ENCODE measurements at places on chromosomes 1 and 21. TPM values are rescaled to one million over a fixed set of nuclear protein-coding genes. Genes with fewer than 3 reads are reported as not detected.
A peak's percentile ranks its signal among the peaks of the same experiment; 100 is the strongest.

Gene ZNF672
- total RNA-seq = 66.3 TPM

DNA sequence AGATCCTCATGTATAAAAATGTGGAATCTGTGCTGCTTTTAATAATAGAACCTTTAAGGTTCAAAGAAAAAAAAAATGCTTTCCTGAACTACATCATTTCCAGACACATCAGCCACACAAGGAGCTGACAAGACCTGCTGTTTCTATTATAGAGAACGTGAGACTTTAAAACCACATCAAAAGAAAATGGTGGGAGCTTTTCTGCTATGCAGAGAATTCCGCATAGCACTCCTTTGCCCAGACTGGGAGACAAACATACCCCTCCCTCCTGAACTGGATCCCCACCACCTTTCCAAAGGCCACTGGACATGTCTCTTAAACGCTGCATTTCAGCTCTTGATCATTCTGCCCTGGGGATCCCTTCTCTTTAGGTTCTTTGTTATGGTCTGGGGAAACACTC, 41.9 kb downstream of the TRIT1 start:
- H3K36me3 ChIP-seq = peaks cover 51% of the 10 kb centered on the region
- no peak overlapping the region for H3K4me3 ChIP-seq
- no peaks in the 10 kb centered on the region for H3K27me3 ChIP-seq
- peaks cover 12% of the 10 kb centered on the region for H3K4me1 ChIP-seq
- no peak overlapping the region for H3K27ac ChIP-seq
- DNase-seq = no peak

DNA sequence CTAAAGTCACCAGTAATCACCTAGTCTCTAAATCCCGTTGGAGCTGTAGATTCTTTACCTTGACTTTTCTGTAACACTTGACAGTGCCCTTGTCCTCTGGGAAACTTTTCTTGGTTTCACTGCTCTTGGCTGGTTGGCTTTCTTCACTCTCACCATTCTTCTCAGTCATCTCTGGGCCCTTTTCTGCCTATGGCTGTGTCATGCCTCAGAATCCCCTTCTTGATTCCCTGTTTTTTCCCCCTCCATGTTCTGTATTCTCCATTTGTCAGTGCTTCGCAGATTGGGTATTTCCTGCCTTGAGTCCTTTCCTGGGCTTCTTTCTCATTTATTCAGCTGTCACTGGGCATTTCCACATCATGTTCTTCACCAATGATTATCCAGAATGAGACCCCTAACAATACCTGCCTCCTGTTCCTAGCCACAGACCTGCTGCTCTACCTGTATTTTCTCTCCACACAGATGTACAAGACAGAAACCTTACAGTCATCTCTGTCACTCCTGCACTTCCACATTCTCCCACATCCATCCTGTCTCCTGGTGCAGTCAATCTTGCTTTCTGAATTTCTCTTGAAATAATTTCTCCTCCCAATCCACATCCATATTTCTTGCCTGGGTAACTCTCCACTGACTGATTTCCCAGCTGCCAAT, 14.7 kb downstream of the UCK2 start:
- no peaks in the 10 kb centered on the region for H3K4me1 ChIP-seq
- no peak for DNase-seq
- no peaks in the 10 kb centered on the region for H3K36me3 ChIP-seq

GRCh38 chr1:172040466-172040865, 199.2 kb downstream of the DNM3 start:
- no peak overlapping the region for H3K4me3 ChIP-seq
- no peaks in the 10 kb centered on the region for H3K36me3 ChIP-seq
- no peaks in the 10 kb centered on the region for H3K4me1 ChIP-seq
- no peak overlapping the region for H3K27ac ChIP-seq

GRCh38 chr1:69315823-69316222, 251.9 kb upstream of the LRRC7 start:
- no peak overlapping the region for H3K4me3 ChIP-seq
- H3K27me3 ChIP-seq = no peaks in the 10 kb centered on the region
- H3K27ac ChIP-seq = no peak overlapping the region
- H3K4me1 ChIP-seq = no peaks in the 10 kb centered on the region
- no peaks in the 10 kb centered on the region for H3K36me3 ChIP-seq
- DNase-seq = peak; percentile 76

DNA sequence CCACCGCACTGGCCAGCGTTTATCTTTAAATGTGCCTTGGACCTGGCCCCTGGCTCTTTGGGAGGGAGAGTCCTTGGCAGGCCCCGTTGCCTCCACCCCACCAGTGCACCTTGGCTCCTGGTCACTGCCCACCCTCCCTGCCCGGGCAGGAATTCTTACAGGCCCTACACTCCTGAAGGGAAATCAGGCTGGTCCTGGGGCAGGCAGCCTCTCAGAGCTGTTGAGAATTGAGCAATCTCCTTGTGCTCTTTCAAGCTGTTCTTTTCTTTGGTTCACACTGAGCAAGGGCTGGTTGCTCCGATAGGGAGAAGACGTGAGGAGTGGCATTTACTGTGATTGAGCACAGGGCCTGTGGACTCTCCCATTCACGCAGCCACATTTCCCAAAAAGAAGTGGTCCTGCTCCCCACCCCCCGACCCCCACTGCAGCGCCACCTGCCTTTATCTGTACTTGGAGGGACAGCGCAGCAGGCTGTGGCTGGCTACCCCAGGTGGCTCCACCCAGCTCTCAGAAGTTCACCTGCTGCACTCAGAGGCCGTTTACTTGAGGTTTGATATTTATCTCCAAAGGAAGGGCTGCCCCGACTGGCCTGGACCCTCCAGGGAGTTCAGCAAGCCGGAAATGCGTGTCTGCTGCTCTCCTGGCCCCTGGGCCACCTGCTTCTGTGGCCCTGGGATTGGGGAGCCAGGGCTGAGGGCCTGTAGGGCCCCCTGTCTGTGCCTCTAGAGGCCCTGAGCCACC, 47.8 kb downstream of the SKI start:
- H3K4me3 ChIP-seq = no peak overlapping the region
- peak overlapping the region; percentile 84 for H3K27ac ChIP-seq
- H3K27me3 ChIP-seq = no peaks in the 10 kb centered on the region
- peak; percentile 81 for DNase-seq
- no peaks in the 10 kb centered on the region for H3K36me3 ChIP-seq

Gene REN
- total RNA-seq = not detected

- H3K27ac ChIP-seq = peak overlapping the region; percentile 76
- H3K4me1 ChIP-seq = peaks cover 29% of the 10 kb centered on the region
- no peaks in the 10 kb centered on the region for H3K27me3 ChIP-seq
- H3K36me3 ChIP-seq = no peaks in the 10 kb centered on the region
- H3K4me3 ChIP-seq = no peak overlapping the region
These were observed 1.2 kb downstream of the SYTL1 start for GRCh38 chr1:27342778-27343638.

Gene IL24
- not detected for total RNA-seq

- H3K4me1 ChIP-seq = no peaks in the 10 kb centered on the region
- H3K4me3 ChIP-seq = no peak overlapping the region
- no peak for DNase-seq
- no peaks in the 10 kb centered on the region for H3K36me3 ChIP-seq
- H3K27ac ChIP-seq = no peak overlapping the region
These were observed 127.4 kb downstream of the ADSS2 start for GRCh38 chr1:244324176-244324883.

DNA sequence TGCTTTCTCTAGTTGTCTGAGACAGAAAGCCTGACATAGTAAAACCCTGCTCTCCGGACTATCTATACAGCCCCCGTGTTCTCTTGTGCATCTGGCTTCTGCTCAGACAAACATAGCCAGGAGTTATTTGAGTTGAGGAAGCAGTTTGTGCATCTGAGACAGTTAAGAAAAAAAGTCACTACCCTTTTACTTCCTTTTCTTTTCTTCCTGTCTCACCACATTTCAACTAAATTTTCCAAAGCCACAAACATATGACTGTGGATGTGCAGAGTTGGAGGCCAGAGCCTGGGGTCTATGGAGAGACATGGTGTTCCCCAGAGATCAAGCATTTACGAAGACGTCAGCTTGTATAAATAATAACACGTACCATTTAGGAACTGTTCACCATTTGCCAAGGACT, 158.5 kb upstream of the FGGY start:
- no peak overlapping the region for H3K4me3 ChIP-seq
- no peak for DNase-seq
- peaks cover 12% of the 10 kb centered on the region for H3K4me1 ChIP-seq
- no peaks in the 10 kb centered on the region for H3K27me3 ChIP-seq
- H3K27ac ChIP-seq = no peak overlapping the region
- no peaks in the 10 kb centered on the region for H3K36me3 ChIP-seq

Gene TMOD4
- 0.48 TPM for total RNA-seq

DNA sequence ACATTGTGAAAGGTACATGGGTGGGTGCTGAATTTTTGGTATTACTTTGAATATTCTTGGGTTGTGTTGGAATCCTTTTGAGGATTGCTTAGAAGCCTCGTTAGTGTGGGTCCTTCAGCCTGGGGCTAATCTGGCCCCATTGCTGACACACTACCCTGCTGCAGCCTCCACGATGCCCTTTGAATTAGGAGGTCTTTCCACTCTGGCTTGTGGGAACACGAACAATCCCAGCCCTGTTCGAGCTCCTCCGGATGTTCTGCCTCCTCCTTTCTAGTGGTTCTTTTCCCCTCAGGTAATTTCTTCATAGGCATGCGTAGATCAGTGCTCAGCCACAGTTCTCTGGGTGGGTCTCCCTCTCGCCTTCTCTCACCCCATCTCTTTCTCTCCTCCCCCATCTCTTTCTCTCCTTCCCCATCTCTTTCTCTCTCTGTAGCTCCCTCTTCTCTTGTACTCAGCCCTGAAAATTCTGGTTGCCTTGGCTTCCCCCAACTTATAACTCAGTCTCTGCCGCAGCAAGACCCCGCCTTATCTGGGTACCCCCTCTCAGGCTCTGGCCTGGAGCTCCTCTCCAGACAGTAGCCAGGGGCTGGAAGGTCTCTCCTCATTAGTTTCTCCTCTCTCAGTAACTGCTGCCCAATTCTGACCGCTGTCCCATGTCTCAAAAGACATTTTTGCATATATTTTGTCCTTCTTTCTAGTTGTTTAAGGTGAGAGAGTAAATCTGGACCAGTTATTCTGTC, 46.0 kb upstream of the SLC19A1 start:
- no peaks in the 10 kb centered on the region for H3K4me1 ChIP-seq
- H3K36me3 ChIP-seq = no peaks in the 10 kb centered on the region
- DNase-seq = no peak
- H3K27me3 ChIP-seq = peaks cover 16% of the 10 kb centered on the region

- H3K27ac ChIP-seq = no peak overlapping the region
- H3K4me1 ChIP-seq = no peaks in the 10 kb centered on the region
- DNase-seq = no peak
- peaks cover 19% of the 10 kb centered on the region for H3K36me3 ChIP-seq
- no peak overlapping the region for H3K4me3 ChIP-seq
- H3K27me3 ChIP-seq = no peaks in the 10 kb centered on the region
These were observed 18.7 kb downstream of the B3GALNT2 start for GRCh38 chr1:235485558-235485957.

- H3K4me1 ChIP-seq = peaks cover 7% of the 10 kb centered on the region
- H3K27ac ChIP-seq = no peak overlapping the region
- no peak overlapping the region for H3K4me3 ChIP-seq
- H3K27me3 ChIP-seq = peaks cover 16% of the 10 kb centered on the region
- DNase-seq = no peak
- no peaks in the 10 kb centered on the region for H3K36me3 ChIP-seq
These were observed 2.7 kb upstream of the KIF21B start for GRCh38 chr1:201026234-201026633.

- no peaks in the 10 kb centered on the region for H3K4me1 ChIP-seq
- no peaks in the 10 kb centered on the region for H3K36me3 ChIP-seq
- H3K27ac ChIP-seq = no peak overlapping the region
- DNase-seq = no peak
These were observed 133.9 kb upstream of the SGIP1 start for GRCh38 chr1:66399888-66400529.

- DNase-seq = no peak
- H3K4me1 ChIP-seq = no peaks in the 10 kb centered on the region
- no peaks in the 10 kb centered on the region for H3K36me3 ChIP-seq
- H3K27me3 ChIP-seq = no peaks in the 10 kb centered on the region
- no peak overlapping the region for H3K27ac ChIP-seq
These were observed 37.3 kb upstream of the ACTL8 start for GRCh38 chr1:17717594-17718535.

DNA sequence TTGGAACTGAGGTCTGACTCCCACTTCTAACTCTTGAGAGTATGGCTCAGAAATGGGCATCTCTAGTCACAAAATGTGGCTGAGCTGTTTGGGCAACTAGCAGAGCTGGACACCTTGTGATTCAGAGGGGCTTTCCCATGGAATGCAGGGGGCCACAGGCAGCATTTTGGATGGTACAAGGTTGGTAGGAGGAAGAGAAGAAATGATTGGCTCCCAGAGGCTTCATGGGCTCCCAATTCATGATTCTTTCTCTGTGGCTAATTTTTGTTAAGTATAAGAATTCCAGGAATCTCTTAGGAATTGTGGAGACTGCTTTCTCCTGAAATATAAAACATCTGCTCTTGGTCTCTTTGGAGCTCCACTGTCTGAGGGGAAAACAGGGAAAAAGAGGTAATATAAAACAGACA, 49.7 kb downstream of the PBX1 start:
- peaks cover 29% of the 10 kb centered on the region for H3K4me1 ChIP-seq
- H3K27ac ChIP-seq = no peak overlapping the region
- H3K36me3 ChIP-seq = peaks cover 2% of the 10 kb centered on the region
- no peak for DNase-seq
- no peaks in the 10 kb centered on the region for H3K27me3 ChIP-seq

Gene VANGL2
- total RNA-seq = 24.6 TPM
